Mammary epithelial cell (primary cell): ENCODE measurements at places on chromosomes 1 and 21. TPM values are rescaled to one million over a fixed set of nuclear protein-coding genes. Genes with fewer than 3 reads are reported as not detected.

Gene RGL1
- 3.7 and 4.3 TPM in 2 replicates for total RNA-seq

Gene TGFBR3
- total RNA-seq = 0.32 and 0.61 TPM in 2 replicates

Gene CDCA8
- 1.0 TPM for total RNA-seq

Gene HSF2BP
- total RNA-seq = 4.2 and 5.0 TPM in 2 replicates

Gene PHLDA3
- total RNA-seq = 132 TPM

Gene FAM43B
- not detected for total RNA-seq

Gene STPG1
- total RNA-seq = 13.0 TPM

Gene LMX1A
- total RNA-seq = not detected

Gene MTARC1
- total RNA-seq = 0.61 TPM in 1 of 2 replicates, not detected in the other

Gene IFI44L
- 2.7 TPM for total RNA-seq

Gene NUCKS1
- 160 and 177 TPM in 2 replicates for total RNA-seq

Gene GALE
- 84.5 and 131 TPM in 2 replicates for total RNA-seq

Gene ADGRL2
- 105 TPM for total RNA-seq

Gene OSCP1
- 5.6 and 6.4 TPM in 2 replicates for total RNA-seq

Gene TTC34
- total RNA-seq = 0.69 and 0.75 TPM in 2 replicates

Gene AMPD1
- total RNA-seq = not detected

Gene MSTO1
- 64.7 and 76.0 TPM in 2 replicates for total RNA-seq

Gene CD101
- total RNA-seq = 1.1 and 1.8 TPM in 2 replicates

Gene SZRD1
- total RNA-seq = 108 and 126 TPM in 2 replicates

Gene NBPF20
- 2.7 TPM for total RNA-seq

Gene BLZF1
- 36.5 TPM for total RNA-seq

Gene HES4
- 24.7 TPM for total RNA-seq

Gene TMEM82
- total RNA-seq = not detected in 2 replicates

Gene FLG2
- not detected in 2 replicates for total RNA-seq

Gene OR2T33
- total RNA-seq = not detected

Gene ZBTB8A
- 7.2 and 8.9 TPM in 2 replicates for total RNA-seq

Gene GJA9
- not detected for total RNA-seq

Gene TAF13
- total RNA-seq = 80.4 TPM

Gene FOXD3
- not detected for total RNA-seq

Gene LAD1
- total RNA-seq = 101 TPM

Gene TSSK3
- total RNA-seq = 1.0 TPM

Gene NIBAN1
- 70.3 TPM for total RNA-seq

Gene SDHC
- 26.0 TPM for total RNA-seq

Gene C1QA
- total RNA-seq = not detected

Gene EFCAB7
- total RNA-seq = 4.6 and 8.0 TPM in 2 replicates

Gene SLC45A1
- 0.50 TPM for total RNA-seq

Gene PLA2G2C
- total RNA-seq = not detected in 2 replicates

Gene AVPR1B
- not detected in 2 replicates for total RNA-seq

Gene PRAMEF9
- total RNA-seq = not detected

Gene ADAM30
- total RNA-seq = not detected
